Activated CD4-positive, alpha-beta T cell treated with anti-CD3 and anti-CD28 coated beads for 24 hours (primary cell): ENCODE measurements at places on chromosomes 6 and 20.

GRCh38 chr6:10977231-10977968, 66.7 kb downstream of the ELOVL2 start:
- no peak for DNase-seq

DNA sequence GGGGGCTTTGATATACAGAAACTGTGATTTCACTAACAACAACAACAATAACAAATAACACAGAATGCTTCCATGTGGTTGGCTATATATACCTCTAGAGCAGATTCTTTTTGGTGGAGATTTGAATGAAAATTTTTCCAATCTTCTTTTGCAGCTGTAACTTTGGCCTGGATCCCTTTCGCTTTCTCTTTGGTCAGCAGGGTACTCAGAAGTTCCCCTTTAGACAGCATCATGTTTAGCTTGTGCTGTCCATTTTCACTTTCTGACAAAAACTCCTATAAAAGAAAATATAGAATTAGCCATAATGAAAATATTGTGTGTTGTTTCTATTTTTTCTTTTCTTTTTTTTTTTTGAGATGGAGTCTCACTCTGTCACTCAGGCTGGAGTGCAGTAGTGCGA, 264.2 kb downstream of the SYNE1 start:
- no peak for DNase-seq

DNA sequence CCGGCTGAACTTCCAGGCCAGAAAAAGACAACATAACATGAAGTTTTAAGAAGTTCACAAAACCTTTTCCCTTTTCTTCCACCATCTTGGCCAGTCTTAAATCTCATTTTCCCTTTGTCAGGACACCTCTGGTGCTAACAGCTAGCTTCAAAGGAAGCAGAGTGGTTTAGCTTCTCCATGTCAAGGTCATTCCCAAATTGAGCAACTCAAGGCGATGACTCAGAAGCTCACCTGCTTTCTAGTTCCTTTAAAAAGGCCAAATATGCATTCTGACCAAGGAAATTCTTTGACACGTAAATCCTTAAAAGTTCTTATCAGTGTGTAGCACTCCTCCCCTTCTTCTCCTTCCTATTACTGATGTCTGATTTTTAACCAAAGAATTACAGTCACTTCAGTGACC, 69.6 kb upstream of the VGLL2 start:
- DNase-seq: no peak

DNA sequence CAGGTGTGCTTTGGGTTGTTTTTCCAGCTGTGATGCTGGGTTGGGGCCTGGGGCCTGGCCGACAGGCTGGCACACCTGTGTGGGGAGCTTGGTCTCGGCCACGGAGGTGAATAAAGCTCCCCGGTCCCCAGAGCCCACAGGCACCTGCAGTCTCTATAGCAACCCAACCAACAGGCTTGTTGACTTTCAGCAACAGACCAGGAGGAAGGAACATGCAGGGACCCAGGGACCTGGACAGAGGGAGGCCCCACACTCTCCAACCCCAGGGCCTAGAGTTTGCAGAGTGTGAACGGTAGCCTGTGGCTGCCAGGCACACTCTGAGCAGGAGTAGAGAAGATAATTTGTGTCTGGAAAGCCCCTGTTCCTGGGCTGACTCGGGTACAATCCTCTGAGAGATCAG, 14.6 kb upstream of the SYNJ2 start:
- no peak for DNase-seq
